SHP77 treated with DMSO at 0.1 percent for 48 hours (cell line): ENCODE measurements at places on chromosomes 2 and 18.
A peak's percentile ranks its signal among the peaks of the same experiment; 100 is the strongest.

GRCh38 chr2:96547731-96548171 is 11.2 kb downstream of the ARID5A start:
- DNase-seq, result no peak

DNA sequence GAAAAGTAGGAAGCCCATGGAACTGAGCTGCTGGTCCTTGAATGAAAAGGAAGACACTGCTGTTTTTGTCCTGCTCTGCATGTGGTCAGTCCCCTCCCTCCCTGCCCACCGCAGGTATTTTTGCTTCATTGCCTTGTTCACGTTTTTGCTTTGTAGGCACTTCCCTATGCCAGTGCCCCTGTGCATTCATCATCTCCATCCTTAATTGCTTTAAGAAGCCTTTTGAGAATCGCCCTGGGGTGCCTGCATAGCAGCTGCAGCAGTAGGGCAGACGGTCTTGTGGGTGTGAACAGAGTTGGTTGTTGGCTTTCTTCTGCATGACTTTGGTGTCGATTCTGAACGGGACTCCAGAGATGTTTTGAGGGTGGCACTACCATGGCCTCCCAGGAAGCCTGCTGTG is 97.0 kb downstream of the CABLES1 start:
- no peak for DNase-seq

DNA sequence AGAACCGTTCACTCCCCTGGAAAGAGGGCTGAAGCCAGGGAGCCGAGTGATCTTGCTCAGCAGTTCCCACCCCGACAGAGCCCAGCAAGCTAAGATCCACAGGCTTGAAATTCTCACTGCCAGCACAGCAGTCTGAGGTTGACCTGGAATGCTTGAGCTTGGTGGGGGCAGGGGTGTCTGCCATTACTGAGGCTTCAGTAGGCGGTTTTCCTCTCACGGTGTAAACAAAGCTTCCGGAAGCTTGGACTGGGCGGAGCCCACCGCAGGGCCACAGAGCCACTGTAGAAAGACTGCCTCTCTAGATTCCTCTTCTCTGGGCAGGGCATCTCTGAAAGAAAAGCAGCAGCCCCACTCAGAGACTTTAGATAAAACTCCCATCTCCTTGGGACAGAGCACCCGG is 180.8 kb downstream of the WDR7 start:
- no peak for DNase-seq

- no peak for DNase-seq
These were observed 40.5 kb downstream of the LRRFIP1 start for GRCh38 chr2:237667893-237668292.

DNA sequence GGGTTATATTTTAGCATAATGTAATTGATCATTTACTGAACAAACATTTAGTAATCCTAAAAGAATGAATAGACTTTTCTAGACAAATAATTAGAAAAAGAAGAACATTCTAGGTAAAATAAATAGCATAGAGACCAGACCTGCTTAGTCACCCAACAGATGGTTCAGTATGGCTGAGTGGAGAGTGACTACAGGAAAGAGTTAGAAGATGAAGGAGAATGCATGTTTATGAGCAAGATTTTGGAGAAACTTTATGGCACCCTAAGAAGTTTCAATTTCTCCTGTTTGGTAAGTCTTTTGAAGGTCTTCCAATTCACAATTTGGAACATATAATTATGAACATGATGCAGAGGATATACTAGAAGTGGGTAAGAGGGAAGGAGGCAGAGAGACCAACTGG is 32.9 kb downstream of the FAP start:
- DNase-seq, result no peak

- no peak for DNase-seq
These were observed 207.1 kb downstream of the ZNF521 start for GRCh38 chr18:25144820-25145219.

GRCh38 chr2:71783815-71784214 is 330.5 kb downstream of the DYSF start:
- no peak for DNase-seq

DNA sequence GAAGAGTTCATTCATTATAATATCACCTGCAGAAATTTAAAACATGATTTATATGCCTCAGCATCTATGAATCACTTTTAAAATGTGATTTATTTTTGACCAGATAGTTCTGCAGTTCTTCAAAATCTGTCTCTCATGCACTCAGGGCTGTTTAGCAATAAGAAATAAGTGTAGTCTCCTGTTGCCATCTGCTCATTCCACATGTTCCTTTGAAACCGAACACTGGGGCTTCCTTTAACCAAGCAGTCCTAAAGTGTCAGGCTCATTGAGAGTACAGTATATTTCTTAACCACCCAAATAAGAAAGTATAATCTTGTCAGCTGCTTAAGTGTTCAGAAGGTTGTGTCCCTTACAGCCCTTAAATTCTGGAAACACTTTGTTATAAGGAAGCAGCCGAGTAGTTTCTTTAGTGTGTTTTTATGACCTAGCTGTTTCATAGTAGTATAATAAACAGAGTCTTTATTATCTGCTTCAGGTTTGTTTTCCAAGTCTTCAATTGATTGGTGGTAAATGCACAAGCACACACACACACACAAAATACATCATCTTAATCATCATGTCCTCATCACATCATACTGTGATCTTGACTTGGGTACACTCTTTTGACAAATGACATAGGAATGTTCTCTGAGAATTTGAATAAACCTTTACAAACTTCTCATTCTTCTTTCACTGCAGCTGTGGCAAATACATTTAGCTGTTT is 10.4 kb downstream of the WDR7 start:
- DNase-seq, result no peak

GRCh38 chr2:214542295-214542694 is 131.4 kb downstream of the VWC2L start:
- DNase-seq, result no peak

DNA sequence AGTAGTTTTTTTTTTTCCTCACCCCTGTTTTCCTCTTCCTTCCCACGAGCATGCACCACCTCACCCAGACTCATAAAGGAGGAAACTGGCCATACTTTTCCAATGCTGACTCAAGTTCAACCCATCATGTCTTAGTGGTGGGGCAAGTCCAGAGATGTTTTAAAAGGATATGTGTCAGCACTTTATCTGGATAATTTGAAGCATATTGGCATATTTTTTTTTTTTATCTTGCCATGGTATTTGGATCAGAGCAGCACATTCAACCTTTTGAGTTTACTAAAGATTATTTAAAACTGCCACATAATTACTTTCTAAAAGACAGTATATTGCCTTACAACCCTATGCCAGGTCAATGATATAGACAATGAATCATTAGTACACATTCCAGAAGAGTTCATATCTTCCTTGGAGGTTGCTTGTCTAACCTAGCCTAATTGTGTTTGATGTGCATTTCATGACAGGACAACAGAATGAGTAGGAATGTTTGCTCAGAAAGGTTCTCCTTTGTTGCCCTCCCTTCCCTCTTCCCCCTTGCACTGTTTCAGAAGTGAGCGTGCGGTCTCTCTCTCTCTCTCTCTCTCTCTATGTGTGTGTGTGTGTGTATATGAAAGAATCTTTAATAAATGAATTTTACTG is 950.7 kb upstream of the FAM98A start:
- DNase-seq, result no peak

DNA sequence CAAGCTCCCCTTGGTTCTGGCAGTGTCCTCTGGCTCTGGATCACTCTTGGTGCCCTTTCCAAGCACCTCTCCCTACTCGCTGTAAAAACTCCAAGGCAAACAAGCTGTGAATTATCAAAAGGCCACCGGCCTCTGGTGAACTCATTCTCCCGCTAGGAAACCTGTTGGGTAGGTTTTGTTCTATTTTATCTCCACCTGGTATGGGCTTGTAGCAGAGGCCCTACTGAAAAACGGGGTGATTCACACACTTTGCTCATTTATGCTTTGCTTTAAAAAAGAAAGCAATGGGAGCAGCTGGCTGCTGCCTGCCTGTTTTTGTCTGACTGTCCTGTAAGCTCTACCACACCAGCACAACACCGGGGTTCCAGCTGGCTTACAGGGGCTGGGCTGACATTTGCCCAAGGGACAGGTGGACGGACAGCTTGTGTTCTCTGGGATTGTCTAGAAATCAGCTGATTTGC is 56.8 kb downstream of the SH3BP4 start:
- DNase-seq, result peak; percentile 18

- no peak for DNase-seq
These were observed 492.1 kb upstream of the PIK3C3 start for GRCh38 chr18:41462946-41463345.

DNA sequence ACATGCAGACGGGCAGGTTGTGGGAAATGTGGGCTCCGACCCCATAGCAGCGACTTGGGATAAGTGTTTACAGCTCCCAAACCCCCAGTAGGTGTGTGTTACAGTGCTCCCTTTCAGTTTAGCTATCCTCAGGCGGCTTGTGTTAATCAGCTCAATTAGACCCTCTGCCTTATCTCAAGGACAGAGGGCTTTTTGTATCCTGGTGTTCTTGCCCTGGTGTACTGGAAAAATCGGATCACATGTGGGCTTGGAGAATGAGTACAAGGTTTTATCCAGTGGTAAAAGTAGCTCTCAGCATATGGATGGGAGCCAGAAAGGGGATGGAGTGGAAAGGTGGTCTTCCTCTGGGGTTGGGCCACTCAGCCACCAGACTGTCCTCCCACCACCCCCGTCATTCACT is 264.7 kb upstream of the SYT4 start:
- DNase-seq, result no peak

- no peak for DNase-seq
These were observed 14.4 kb downstream of the AFG3L2 start for GRCh38 chr18:12362473-12363174.

DNA sequence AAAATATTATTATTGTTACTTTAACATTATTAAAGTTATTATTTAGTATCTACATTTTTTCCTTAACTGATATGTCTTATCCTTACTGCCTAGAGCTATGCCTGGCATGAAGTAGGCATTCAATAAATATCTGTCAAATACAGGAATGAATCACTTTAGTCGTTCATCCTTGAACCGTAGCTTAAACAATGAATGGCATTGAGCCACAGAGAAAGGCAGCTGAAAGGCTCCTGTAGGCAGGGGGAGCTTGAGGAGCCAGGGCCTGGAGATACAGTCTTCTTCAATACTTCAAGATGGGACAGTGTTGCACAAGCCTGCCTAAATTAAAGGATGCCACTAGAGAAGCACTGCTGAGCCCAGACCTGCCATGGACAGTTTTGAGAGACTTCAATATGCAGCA is 22.5 kb downstream of the CYRIA start:
- DNase-seq, result no peak

- no peak for DNase-seq
These were observed 45.0 kb upstream of the NRP2 start for GRCh38 chr2:205637320-205637602.

DNA sequence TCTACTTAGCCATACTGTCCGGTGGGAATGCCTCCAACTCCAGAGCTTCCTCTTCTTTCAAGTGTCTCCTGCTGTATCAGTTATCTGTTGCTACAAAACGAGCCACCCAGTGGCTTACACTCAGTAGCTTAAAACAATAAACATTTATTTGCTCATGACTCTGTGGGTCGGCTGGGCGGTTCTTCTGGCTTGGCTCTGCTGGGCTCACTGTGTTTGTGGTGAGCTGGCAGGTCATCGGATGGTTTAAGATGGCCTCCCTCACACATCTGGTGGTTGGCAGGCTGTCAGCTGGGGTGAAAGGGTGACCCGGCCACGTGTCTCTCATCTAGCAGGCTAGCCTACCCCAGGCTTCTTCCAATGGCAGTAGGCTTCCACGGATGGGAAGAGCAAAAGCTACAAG is 122.4 kb upstream of the SLC1A4 start:
- DNase-seq, result no peak

DNA sequence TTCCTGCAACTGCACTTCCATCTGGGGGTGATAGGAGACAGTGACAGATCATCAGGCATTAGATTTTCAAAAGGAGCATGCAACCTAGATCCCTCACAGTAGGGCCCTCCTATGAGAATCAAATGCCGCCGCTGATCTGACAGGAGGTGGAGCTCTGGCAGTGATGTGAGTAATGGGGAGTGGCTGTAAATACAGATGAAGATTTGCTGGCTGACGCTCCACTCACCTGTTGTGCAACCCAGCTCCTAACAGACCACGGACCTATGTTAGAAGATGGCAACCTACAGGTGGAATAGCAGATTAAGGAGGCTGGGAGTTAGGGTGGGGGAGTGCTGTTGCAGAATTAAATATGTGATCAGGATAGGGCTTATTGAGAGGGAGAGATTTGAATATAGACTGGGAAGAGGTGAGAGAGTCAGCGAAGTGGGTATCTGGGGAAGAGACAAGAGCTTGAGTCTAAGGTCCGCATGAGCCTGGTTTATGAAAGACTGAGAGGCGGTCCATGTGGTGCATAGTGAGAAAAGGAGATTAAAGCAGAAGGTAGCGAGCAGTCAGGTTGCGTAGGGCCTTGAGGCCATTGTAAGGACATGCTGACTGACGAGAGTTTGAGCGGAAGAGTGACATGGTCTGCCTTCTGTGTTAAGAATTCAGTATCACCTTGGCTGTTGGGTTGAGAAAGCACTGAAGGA is 31.3 kb upstream of the TOGARAM2 start:
- DNase-seq, result no peak

DNA sequence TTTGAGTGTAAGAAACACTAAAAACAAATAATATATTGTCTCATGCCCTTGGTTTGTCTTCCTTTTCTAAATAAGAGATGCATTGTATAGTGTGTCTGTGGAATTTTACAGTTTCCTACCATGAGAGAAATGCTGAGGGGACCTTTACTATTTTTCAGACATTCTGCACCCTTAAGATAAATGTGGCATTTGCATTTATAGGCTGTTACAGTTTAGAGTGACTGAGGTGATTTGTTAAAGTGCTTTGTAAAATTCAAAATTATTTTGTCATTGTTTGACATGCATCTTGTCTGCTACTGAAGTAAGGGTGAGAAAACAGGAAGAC is 78.9 kb upstream of the ZSWIM2 start:
- DNase-seq, result no peak

DNA sequence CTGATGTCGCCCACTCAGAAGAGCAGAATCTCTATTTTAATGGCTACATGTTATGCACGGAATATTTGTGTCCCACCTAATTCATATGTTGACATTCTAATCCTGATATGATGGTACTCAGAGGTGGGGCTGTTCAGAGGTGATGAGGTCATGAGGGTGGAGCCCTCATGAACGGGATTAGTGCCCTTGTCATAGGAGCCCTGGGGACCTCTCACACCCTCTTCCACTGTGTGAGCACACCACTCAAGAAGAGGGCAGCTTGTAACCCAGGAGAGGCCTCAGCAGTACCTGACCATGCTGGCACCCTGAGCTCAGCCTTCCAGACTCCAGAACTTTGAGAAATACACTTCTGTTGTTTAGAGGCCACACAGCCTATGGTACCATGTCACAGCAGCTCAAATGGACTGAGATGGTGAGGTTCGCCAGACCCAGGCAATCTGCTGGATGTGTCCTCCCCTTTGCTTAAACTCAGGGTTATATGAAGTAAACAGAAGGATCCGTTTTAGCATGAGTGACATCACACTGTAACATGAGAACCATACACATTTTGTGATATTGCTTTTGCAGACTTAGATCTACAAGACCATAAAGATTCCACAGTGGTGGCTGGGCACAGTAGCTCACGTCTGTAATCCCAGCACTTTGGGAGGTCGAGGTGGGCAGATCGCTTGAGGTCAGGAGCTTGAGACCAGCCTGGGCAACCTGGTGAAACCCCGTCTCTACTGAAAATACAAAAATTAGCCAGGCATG is 48.7 kb downstream of the ATOH8 start:
- DNase-seq, result no peak

GRCh38 chr18:3194947-3195612 is 24.7 kb downstream of the MYOM1 start:
- DNase-seq, result no peak
